CD4-positive, alpha-beta T cell treated with Interleukin-21 for 1 hour (primary cell): ENCODE measurements at places on chromosomes 6 and 20.
A peak's percentile ranks its signal among the peaks of the same experiment; 100 is the strongest.

DNA sequence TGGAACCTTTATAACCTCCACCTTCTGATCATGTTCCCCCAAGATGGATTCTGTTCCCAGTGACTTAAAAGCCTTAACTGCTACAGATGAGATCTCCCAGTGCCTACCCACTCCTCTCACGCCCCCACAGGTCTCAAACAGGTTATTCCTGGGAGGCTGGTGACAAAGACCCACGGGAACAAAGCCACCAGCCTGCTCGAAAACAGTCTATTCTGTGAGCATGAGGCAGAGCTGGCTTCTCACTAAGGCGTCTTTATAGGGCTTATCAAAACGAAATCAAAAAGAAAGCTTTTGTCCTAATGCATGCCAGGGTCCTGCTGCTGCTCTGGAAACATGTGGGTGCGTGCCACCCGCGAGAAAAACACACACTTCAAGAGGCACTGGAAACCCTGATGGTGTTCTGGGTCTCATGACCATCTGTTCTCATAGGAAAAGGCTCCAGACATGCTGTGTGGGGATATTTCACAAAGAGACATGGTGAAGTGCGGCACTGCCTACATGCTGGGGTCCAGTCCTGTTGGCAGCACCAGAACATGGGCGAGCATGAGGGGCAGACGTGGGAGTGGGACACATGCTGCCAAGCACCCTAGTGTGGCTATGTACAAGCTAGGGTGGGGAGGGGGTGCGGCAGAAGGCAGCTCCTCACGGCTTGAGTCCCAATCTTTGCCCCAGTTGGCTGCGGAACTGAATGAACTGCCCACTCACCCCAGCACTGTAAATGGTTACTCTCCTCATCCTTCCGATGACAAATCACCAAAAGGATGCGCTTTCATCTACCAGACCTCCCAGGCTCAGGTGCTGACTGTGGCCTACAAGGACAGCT, 2.1 kb downstream of the FKBP1A start:
- peak; percentile 12 for DNase-seq

DNA sequence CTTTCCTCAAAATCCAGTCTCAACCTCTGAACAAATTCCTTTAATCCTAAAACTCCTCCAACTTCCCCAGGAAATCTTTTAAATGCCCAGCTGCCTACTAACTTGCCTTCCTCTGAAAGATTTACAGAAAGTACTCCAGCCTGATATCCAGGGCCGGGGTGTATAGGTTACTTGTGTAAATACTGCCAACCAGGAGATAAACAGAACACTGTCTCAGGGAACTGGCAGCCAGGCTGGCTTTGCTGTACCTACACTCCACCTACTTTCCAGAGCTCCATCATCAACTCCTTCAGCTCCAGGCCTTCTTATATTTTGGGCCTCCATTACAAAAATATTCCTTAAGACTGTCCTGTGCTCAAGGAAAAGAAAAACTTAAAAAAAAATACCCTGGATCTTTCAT, 85.9 kb downstream of the CEP162 start:
- no peak for DNase-seq

GRCh38 chr6:143252961-143253360, 192.3 kb downstream of the AIG1 start:
- no peak for DNase-seq

GRCh38 chr6:20722455-20722854, 188.2 kb downstream of the CDKAL1 start:
- DNase-seq, result no peak

DNA sequence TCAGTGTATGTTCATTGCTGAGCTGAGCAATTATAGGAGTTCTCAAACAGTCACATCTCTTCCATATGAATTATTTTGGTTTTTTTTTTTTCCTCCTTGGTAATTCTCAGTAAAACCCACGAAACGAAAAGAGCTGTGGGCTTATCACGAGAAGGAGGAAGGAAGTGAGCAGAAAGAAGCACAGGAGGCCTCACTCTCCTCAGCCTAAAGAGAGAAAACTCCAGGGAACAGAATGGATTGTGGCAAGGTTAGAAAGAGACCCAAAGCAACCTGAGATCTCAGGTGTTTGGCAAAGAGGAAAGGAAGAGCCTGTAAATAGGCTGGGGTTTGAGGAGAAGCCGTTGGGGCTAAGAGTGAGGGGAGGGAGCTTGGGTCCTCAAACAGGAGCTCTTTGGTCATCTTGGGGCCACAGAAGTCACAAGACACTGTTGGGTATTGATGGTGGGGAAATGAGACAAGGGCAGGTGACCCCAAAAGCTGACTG, 67.8 kb upstream of the CITED2 start:
- DNase-seq, result no peak

DNA sequence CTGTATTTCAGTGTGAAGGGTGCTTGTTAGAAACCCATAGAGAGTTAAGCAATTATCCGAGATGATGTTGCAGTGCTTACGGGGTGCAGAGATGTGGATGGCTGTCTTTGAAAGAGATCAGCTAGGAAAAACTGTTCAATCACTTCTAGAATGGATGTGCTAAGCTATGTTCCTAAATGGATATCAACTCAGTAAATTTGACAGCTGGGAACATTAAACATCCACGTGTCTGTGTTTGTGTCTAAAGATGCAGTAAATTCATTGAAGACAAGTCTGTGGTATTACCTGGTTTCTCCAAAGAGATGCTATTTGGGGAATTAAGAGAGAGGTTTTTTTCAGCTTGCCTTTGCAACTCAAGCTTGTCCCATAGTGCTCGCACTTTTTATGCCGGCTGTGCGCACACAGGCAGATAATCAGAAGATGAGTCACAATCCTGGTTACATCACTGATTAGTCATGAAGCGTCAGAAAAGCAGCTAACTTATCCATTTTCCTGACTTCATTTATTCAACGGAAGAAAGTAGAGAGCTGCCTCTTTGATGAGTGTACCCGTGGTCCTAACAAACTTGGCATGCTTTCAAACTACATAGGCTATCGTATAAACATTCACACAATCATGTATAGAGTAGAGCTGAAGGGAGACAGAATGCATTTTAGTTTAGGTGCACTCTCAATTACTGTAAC, 691.7 kb upstream of the SLC35B3 start:
- DNase-seq, result no peak

DNA sequence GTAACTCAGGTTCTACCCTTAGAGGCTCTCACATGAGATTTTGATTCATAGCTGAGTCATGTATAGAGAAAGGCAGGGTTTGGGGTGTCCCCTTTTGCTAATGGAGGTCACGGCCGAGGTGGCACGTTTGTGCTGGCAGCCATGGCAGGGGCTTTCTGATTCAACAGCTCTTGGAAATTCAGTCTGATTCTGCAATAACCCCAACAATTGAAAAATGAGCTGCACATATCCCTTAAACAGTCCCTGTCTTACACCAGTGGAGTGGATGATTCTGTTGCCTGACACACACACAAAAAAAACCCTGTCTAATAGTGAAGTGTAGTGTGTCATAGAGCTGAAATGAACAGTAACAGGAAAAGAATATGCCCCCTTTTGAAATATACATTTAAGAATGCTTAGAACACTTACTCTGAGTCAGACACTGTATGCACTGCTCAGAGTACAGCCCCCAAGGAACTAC, 40.4 kb upstream of the ARG1 start:
- no peak for DNase-seq

GRCh38 chr6:61841958-61842357, 444.1 kb downstream of the KHDRBS2 start:
- no peak for DNase-seq
